D721Med (cell line): ENCODE measurements at places on chromosomes 1 and 21.

DNA sequence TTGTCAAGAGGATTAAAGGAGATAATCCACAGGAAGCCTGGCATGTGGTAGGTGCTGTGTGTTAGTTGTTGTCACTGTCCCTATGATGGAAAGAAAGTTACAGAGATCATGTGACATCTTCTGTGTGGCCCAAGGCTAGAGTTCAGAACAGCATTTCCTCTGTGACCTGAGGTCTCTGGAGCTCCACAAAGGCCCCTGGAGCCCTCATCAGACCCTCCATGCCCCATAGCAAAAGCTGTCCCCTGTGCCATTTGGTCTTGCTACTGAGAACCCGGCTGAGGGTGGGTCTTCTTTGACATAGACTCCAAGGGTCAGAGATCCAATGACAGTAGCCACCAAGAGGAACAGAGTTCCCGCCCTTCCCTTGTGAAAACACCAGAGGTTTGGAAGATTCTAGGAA, 8.1 kb downstream of the CELA2B start:
- DNase-seq = no peak

DNA sequence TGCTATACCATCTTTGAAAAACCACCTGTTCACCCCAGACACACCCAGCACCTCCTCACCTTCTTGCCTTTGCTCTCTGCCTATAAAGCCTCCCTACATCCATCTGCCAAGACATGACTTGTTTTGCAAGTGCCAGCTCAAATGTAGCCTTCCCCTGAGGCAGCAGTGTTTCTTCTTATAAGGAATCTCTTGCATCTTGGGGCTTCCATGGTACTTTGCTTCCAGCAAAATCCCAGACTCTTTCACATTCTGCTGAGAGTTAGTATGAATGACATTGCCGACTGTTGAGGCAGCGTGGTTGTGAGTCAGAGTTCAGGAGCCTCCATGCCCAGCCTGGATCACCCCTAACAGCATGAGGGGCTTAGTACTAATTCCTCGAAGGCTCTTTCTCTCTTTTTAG, 217.4 kb upstream of the RUNX1 start:
- no peak for DNase-seq

- no peak for DNase-seq
These were observed 8.2 kb upstream of the HPCAL4 start for GRCh38 chr1:39699419-39699818.

GRCh38 chr21:36803816-36804439, 105.0 kb downstream of the SIM2 start:
- no peak for DNase-seq

- no peak for DNase-seq
These were observed 3.9 kb downstream of the TACSTD2 start for GRCh38 chr1:58573138-58573537.

- no peak for DNase-seq
These were observed 68.0 kb upstream of the ACTL8 start for GRCh38 chr1:17687145-17687544.

- no peak for DNase-seq
These were observed 238.1 kb downstream of the HMCN1 start for GRCh38 chr1:185972096-185972850.

DNA sequence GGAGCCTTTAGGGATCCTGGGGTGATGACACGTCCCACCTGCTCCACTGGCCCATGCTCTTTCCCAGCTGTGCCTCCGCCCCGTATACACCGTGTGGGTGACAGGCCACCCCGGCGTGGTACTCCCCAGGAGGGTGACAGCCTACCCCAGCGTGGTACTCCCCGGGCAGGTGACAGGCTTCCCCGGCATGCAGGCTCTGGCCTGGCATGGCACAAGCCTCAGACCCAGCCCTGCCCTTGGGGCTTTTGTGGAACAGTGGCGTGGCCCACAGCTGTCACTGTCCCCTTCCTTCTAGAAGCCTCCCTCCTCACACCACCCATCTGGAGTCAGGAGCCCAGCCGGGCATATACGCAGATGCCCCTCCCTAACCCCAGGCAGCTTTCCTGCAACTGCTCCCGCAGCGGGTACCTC, 4.7 kb upstream of the PFKL start:
- DNase-seq = no peak

DNA sequence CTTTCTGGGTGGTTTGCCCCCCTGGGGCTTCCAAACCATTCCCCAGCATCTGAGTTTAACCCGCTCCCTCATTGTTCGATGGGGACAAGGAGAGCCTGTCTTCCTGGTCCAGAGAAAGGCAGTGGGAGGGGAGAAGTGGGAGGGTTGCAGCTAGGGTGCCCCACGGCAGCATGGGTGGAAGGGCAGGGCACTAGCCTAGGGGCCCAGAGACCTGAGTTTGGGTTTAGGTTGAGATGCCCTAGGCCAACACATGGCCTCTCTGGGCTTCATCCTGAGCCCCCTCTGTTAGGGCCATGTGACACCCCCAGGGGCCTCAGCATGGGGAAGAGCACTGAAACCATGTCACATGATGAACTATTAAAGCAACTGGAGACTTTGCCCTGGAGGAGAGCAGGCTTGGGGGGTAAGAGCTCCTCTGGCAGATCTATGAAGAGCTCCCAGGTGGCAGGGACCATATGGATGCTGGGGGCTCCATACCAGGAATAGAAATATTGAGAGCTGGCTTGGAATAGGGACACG, 9.7 kb upstream of the RUNX3 start:
- DNase-seq = no peak

GRCh38 chr1:6440198-6441126, 15.9 kb downstream of the ESPN start:
- peak; percentile 38 for DNase-seq

DNA sequence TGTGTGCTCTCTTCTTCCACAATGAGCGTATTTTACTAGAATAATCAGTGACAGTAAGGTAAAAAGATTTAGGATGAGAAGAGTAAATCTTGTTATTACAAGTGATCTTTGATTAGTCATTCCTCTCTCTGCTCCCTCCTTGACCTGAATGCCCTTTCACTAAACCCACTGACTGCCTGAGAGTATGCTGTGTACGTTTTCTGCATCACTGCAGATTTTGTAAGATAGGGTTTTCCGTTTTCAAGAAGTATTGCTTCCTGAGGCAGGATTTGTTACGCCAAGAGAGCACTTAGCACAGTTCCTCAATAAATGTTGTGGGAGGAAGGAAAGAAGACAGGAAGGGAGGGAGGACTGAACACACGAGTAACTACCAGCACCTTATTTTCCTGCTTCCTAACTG, 7.7 kb upstream of the LAMB3 start:
- no peak for DNase-seq

GRCh38 chr21:43574741-43575472, 84.4 kb downstream of the HSF2BP start:
- no peak for DNase-seq

GRCh38 chr1:186022184-186022583, 288.0 kb downstream of the HMCN1 start:
- no peak for DNase-seq

DNA sequence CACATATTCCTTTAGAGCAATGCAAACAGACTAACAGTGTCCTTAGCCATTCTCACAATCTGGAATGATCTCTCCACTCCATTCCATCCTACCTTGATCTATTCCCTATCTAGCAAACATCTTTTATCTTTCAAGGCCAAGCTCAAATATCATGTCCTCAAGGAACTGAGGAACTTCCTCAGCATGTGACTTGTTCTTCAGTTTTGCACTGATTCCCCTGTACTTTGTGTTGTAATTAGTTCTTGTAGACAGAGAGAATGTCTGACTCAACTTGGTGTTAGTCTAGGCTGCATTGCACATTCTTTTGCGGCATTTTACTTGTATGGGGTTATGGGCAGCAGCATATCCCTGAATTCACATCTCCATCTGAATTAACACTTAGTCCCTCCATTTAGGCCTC, 31.5 kb upstream of the GJA5 start:
- no peak for DNase-seq

- no peak for DNase-seq
These were observed 7.7 kb upstream of the CLCA1 start for GRCh38 chr1:86460998-86461397.

GRCh38 chr1:101496109-101496508, 259.3 kb downstream of the S1PR1 start:
- no peak for DNase-seq

GRCh38 chr1:16152481-16153087, 3.3 kb downstream of the EPHA2 start:
- DNase-seq = no peak

DNA sequence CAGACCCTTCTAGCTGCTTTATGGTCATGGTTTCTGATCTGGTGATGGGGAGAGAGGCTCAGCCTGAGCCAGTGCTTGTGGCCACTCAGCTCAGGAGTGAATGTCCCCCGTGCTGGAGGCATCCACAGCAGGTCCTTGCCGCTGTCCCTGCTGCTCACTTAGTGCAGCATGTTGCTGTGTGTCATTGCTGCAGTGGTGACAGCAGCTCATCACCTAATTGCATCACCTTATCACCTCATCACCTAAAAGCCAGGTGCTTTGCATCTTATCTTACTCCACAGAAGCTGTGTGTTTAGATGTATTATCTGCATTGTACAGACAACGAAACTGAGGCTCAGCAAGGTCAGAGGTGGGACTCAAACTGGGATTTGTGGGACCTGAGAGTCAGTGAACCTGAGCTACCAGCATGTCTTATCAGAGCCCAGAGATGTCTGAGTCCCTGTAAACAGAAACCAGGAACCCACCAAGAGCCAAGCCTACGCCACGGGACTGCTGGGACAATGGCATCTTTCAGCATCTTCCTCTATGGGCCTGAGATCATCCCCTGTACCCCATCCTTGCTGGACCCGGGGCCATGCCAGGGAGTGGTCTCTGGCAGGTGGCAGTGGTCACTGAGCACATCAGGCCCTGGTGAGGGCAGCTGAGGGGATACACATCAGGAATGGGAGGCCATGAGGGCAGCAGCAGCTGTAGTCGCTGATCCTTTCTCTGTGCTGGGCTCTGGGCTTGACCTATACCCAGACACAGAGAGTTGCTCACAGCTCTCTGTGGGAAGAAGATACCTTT, 6.5 kb downstream of the PODN start:
- peak; percentile 8 for DNase-seq

GRCh38 chr1:180256341-180257027, 26.4 kb downstream of the LHX4 start:
- peak; percentile 61 for DNase-seq

GRCh38 chr21:44344541-44345183, 5.5 kb upstream of the CFAP410 start:
- no peak for DNase-seq

- no peak for DNase-seq
These were observed 69.8 kb downstream of the RYR2 start for GRCh38 chr1:237111807-237112206.

DNA sequence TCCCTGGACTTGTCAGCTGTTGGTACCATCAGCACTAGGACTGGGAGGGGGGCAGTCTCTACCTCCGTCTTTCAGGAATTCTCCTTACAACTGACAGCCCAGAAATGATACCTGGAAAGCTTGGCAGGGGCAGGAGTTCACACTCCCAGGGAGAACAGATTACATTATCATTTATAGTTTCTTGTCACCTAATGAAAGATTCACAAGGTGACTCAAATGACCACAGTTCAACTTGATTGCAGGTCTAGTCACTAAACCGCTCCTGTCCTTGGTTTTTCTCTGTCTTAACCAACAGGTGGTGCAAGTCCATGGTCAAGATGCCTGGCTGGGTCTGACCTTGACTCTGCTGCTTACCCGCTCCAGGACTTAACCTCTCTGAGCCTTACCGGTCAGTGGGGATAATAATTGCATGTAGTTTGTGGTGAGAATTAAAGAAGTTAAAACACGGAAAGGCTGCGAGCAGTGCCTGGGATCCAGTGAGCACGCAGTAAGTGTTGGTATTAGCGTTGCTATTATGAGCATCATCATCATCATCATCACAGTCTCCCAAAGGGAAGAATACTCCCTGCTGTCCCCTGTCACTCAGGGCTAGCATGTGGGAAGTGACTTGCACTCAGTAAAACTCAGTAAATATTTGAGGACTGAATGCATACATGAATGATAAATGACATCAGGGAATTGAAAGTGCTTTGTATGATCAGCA, 125.3 kb upstream of the CD34 start:
- no peak for DNase-seq

DNA sequence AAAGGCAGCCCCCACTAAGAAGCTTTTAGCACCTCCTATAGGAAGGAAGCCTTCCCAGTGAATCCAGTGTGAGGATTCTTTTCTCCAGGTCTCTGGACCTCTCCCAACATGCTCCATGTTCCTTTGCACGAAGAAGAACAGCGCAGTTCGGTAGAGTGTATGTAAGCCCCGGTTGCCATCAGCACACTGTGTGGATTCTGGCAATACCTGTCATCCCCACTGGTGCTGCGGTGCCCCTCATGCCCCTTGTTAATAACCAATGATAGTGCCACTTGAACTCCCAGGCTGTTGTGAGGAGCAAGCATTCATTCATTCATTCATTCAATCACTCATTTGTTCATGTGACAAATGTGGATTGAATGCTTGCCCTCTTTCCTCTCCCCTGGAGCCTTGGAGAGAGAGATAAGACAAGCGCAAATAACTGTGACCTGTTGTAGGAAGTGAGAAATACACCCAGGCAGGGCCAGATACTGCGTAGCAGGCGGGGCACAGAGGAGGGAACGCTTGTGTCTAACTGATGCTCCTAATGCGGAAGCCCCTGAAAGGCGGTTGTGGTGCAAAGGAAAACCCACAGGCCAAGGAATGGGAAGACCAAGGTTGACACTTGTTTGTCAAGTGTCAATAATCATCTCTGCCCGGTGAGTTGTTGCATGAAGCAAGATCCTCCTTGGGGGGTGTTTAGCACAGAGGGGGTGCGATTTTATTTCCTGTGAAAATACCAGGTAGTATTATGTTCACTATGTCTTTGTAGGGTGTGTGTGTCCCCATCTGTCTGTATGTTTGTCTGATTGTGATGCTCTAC, 9.8 kb downstream of the LGR6 start:
- DNase-seq = no peak

DNA sequence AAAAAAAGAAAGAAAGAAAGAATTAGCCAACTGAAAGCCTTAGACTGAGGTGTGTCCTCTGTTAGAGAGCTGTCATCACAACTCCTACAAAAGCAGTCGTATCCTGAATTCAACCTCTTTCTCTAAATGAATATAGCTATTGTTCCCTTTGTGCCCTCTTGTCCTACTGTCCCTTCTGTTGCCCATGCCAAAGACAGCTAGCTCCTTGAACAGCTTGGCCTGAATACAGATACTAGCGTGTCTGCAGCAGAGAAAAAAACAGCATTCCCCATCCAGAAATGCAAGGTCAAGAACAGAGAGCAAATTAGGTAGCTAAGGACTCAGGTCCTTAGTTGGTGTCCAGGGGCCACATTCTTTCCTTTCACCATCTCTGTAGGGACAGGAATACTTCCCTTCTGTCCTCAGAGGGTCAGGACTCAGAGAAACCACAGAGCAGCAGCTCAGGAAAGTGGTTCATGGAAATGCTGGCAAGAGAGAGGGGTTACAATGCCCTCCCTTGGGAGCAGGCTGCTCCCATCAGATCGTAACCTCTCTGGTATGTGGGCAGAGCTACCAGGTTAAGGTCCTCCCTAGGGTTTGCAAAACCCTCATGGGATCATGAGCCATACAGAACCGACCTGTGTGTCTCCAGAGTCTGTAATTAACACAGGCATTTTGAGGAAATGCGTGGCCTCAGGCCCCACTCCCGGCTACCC, 1.8 kb upstream of the ZBTB48 start:
- no peak for DNase-seq

GRCh38 chr1:99673315-99673714, 27.4 kb downstream of the PALMD start:
- no peak for DNase-seq

- DNase-seq = peak; percentile 53
These were observed 14.7 kb upstream of the CFAP126 start for GRCh38 chr1:161382214-161383019.
